GM10248 (cell line): ENCODE measurements at places on chromosomes 12 and 14.

GRCh38 chr14:55807053-55807880 lies 227.3 kb downstream of the KTN1 start:
- DNase-seq, result no peak

GRCh38 chr12:52942901-52943181 lies 6.1 kb upstream of the KRT18 start:
- DNase-seq, result no peak

GRCh38 chr14:90815822-90816662 lies at the start of gene TTC7B:
Gene TTC7B, minus strand, starts transcription at chr14:90816430. Its CDS starts 135 bp downstream, at chr14:90816295.
- DNase-seq, result peak; percentile 84

DNA sequence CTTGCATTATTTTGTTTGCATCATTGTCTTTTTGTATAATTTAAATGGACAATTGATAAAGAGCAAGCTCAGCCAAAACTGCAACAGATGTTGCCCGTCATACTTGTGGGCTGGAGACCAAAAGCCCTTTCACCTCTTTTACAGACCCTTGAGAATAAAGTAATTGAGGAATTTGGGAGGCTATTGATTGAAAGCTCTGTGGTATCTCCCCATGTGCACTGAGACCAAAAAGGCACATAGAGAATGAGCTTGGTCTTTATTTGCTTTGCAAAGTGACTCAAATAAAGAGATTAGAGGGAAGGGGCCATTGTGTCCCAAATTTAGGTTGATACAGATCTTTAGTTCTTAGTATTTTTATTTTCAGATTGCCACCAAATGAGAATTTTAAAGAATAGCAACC lies 617.6 kb downstream of the TRHDE start:
- DNase-seq, result no peak

GRCh38 chr14:85479771-85480170 lies 50.2 kb upstream of the FLRT2 start:
- DNase-seq, result no peak

DNA sequence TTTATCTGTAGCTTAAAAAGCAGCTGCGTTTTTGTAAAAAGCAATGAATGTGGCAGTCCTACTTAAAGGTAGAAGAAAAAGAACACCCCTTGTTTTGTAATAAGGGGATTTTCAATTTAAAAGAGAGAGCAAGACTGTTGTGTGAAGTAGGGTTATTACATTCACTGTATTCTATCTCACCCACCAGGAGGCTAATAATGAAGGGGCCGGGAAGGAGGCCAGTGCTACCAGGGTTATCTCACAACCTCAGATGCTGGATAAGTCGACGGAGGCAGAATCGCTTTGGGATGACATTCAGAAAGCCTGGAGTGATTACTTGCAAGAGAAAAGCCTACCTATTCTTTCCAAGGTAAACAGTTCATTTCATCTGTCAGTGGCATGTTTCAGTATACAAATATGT lies 97.7 kb downstream of the RMST start:
- DNase-seq, result no peak
